ENCODE measurements at places on chromosomes 11 and 22. TPM values are rescaled to one million over a fixed set of nuclear protein-coding genes. Genes with fewer than 3 reads are reported as not detected.

GLYATL1 gene
- total RNA-seq: not detected

OTOG gene
- total RNA-seq: not detected

NTM gene
- not detected for total RNA-seq

PNPLA5 gene
- not detected for total RNA-seq

DNA sequence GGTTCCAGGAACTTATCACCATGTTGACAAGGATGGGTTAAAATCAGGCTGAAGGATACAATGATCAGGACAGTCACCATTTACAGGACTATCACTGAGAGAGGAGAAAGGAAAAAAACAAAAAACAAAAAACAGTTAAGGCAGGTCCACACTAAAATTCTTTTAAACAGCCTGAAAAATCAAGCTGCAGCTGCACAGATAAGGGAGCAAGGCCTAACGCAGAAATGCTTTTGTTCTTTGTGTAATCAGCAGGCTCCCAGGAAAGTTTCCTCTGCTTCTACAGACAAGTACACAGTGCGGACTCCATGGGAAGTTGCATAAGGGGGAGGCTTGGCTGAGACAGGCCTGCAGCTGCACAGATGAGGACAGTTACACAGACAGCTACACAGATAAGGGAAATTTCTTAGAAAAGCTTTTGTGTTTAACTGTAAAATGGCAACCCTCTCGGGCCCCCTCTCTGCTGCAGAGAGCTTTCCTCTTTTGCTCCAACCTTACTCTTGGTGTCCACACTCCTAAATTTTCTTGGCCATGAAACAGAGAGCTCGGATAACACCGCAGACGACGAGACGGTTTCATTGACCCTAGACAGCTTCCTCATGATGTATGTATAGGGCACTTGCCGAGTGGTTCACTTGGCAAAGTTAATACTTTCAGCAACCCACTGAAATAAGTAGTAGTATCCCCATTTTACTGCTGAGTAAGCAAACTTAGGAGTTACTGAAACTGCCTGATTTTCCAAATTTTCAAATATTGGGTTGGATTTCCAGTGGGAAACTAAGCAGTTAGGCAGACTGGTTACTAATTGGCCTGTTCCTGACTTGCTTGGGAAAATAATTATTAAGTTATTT is 45.5 kb downstream of the PIWIL3 start:
- peaks cover 18% of the 10 kb centered on the region for H3K4me1 ChIP-seq
- no peak overlapping the region for H3K27ac ChIP-seq
- no peaks in the 10 kb centered on the region for H3K36me3 ChIP-seq
- H3K27me3 ChIP-seq: no peaks in the 10 kb centered on the region
- no peak overlapping the region for H3K4me3 ChIP-seq
- DNase-seq: no peak

- no peak overlapping the region for H3K4me3 ChIP-seq
- H3K27me3 ChIP-seq: no peaks in the 10 kb centered on the region
- no peak overlapping the region for H3K27ac ChIP-seq
- H3K36me3 ChIP-seq: no peaks in the 10 kb centered on the region
- DNase-seq: no peak
These were observed 625.8 kb upstream of the B3GAT1 start for GRCh38 chr11:135037828-135038227.

ALDH3B1 gene
- total RNA-seq: 24.2 TPM

DNA sequence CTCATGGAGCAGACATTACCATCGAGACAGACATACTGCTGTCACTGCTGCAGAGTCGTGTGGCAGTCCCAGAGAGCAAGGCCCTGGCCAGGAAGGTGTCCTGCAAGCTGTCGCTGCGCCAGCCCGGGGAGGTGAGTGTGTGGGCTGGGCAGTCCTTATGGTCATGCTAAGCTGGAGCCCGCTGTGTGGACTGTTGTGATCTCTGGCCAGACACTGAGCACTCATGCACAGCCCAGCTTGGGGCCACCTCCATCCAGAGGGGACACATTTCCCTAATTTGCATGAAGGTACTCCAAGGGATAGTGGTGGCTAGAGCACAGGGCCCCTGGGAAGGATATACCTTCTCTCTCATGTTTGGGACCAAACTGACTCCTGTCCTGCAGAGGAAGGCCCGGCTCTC is 9.6 kb downstream of the ANKK1 start:
- H3K36me3 ChIP-seq: no peaks in the 10 kb centered on the region
- H3K27ac ChIP-seq: no peak overlapping the region
- DNase-seq: no peak
- H3K4me1 ChIP-seq: no peaks in the 10 kb centered on the region
- no peaks in the 10 kb centered on the region for H3K27me3 ChIP-seq

PTS gene
- 22.1 TPM for total RNA-seq

GRCh38 chr11:8714622-8715225 is 32.1 kb downstream of the RPL27A start:
- no peak overlapping the region for H3K4me3 ChIP-seq
- no peaks in the 10 kb centered on the region for H3K27me3 ChIP-seq
- peaks cover 37% of the 10 kb centered on the region for H3K4me1 ChIP-seq
- no peak for DNase-seq
- H3K36me3 ChIP-seq: peaks cover 14% of the 10 kb centered on the region
- peak overlapping the region; percentile 88 for H3K27ac ChIP-seq

DNA sequence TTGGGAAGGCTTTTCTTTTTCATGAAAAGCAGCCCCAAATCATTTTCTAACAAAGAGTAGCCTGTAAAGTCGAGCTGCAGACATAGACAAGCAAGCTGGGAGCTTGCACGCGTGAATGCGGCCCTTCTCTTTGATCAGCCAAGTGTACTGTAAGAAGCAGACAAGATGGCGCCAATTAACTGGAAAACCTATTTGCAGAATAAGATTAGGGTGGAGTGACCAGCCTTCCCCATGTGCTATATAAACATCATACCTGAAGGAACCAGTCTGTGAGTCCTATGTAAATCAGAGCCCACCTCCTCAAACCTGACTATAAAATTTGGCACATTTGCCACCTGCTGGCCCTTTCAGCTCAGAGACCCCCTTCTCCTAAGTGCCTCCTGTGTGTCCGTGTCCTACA is 982.7 kb downstream of the OPCML start:
- no peak overlapping the region for H3K4me3 ChIP-seq
- no peaks in the 10 kb centered on the region for H3K4me1 ChIP-seq
- DNase-seq: no peak
- H3K36me3 ChIP-seq: no peaks in the 10 kb centered on the region
- H3K27me3 ChIP-seq: no peaks in the 10 kb centered on the region

DNA sequence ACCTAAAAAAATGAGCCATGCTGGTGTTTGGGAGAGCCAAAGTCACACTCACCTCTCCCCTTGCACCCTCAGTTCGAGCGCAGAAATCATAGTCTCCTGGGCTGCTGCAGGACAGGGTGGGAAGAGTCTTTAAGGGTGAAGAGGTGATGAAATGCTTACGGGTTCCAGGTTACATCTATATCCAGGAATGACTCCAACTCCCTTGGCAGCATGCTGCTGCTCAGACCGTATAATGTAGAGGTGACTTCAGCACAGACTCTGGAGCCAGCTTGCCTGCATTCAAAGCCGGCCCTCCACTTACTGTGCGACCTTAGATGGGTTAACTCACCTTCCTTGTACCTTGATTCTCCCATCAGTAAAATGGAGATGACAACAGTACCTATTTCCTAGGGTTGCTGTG is 17.3 kb upstream of the PKNOX2 start:
- no peaks in the 10 kb centered on the region for H3K27me3 ChIP-seq
- no peak for DNase-seq
- H3K4me1 ChIP-seq: no peaks in the 10 kb centered on the region

DNA sequence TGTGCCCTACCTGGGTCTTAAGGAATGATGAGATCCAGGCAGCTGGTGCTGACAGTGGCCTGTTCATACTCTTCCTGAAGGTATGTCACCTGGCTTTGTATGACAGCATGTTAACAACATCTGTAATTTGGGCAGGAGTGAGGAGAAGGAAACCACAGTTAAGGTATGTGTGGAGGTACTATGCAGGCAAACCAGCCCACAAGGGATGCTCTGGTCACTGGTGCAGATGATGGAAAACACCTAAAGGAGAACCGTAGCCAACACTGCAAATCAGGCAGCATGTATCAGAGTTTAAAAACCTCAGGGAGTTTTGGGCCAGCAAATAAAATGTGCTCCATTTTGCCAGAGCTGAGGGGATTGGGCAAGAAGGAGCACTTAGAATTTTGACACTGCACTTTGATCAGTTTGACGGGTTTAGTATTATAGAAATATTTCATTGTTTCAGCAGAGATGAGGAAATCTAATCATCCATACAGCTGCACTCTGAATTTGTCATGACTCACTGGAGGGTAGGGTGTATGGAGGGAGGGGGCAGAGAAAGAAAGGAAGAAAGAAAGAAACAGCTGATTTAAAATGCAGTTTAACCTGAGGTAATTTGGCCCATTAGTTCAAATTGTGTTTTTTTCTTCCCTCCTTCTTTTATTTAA is 260.9 kb downstream of the KIRREL3 start:
- no peak for DNase-seq
- no peaks in the 10 kb centered on the region for H3K4me1 ChIP-seq
- H3K27me3 ChIP-seq: no peaks in the 10 kb centered on the region
- no peaks in the 10 kb centered on the region for H3K36me3 ChIP-seq
- no peak overlapping the region for H3K4me3 ChIP-seq

DNA sequence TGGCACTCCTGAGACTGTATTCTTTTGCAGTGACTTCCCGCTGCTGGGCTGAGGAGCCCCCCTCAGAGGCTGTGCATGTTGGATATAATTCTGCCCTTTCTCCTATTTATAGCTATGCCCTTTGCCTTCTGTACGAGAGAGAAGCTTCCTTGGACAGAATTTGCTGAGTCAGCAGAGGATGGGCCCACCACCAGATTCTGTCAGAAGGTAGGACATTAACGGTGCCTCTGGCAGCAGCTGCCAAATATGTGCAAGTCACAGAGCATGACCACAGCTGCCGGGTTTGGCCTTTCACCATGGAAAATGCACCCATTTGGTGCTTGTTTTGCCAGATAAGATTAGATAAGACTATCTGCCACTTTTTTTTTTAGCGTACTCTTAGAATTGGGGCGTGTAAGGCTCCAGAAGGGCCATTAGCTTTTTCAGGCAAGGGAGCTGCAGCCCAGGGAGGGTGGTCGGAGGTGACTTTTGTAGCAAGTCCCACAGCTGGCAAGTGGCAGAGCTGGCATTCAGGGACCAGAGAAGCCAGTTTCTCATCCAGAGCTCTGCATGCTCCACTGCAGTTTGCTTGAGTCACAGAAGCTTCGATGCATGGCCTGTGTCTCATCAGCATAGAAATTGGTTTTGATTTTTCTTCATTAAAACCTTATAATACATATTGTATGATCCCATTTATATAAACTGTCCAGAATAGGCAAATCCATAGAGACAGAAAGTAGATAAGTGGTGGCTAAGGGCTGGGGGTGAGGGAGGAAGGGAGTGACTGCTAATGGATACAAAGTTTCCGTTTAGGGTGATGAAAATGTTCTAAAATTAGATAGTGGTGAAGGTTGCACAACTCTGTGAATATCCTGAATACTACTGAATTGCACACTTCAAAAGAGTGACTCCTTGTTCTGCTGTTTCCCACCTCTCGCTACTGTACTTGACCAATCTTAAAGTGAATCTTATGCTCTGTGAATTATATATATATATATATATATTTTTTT is 15.8 kb downstream of the UPB1 start:
- no peaks in the 10 kb centered on the region for H3K36me3 ChIP-seq
- H3K4me1 ChIP-seq: peaks cover 18% of the 10 kb centered on the region
- H3K27ac ChIP-seq: no peak overlapping the region
- no peak for DNase-seq
- H3K4me3 ChIP-seq: no peak overlapping the region

C22orf42 gene
- not detected for total RNA-seq

OR5P2 gene
- 1.2 TPM for total RNA-seq

- no peaks in the 10 kb centered on the region for H3K27me3 ChIP-seq
- no peaks in the 10 kb centered on the region for H3K4me1 ChIP-seq
- no peaks in the 10 kb centered on the region for H3K36me3 ChIP-seq
- H3K4me3 ChIP-seq: no peak overlapping the region
- DNase-seq: no peak
These were observed 281.9 kb downstream of the CADM1 start for GRCh38 chr11:115222218-115222862.

DNA sequence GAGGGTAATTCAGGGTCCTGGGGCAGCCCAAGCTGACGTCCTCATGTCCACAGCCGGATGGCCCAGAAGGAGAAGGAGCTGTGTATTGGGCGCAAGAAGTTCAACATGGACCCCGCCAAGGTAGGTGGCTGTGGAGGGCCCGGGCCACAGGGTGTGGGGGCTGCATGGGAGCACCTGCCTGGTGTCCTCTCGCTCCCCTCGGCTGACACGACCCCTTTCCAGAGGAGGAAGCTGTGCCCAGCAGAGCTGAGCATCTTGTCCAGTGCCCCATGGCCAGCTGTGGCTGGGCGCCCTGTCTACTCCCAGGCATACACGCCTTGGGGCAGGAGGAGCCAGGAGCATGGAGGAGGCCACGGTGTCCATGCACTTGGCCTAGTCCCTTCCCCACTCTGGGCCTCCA is 13.6 kb downstream of the CYTH4 start:
- no peak for DNase-seq
- H3K4me1 ChIP-seq: no peaks in the 10 kb centered on the region
- no peaks in the 10 kb centered on the region for H3K27me3 ChIP-seq

GRCh38 chr22:29256606-29257325 is 11.0 kb downstream of the RHBDD3 start:
- H3K27me3 ChIP-seq: no peaks in the 10 kb centered on the region
- no peak overlapping the region for H3K4me3 ChIP-seq
- no peaks in the 10 kb centered on the region for H3K36me3 ChIP-seq
- H3K27ac ChIP-seq: no peak overlapping the region
- no peak for DNase-seq

- no peaks in the 10 kb centered on the region for H3K27me3 ChIP-seq
- H3K4me1 ChIP-seq: no peaks in the 10 kb centered on the region
- H3K36me3 ChIP-seq: no peaks in the 10 kb centered on the region
- no peak for DNase-seq
- no peak overlapping the region for H3K4me3 ChIP-seq
These were observed 52.0 kb upstream of the TSPAN18 start for GRCh38 chr11:44674809-44675208.

GRCh38 chr11:18706330-18707243 is 8.0 kb downstream of the TMEM86A start:
- peaks cover 8% of the 10 kb centered on the region for H3K4me1 ChIP-seq
- peak overlapping the region; percentile 75 for H3K4me3 ChIP-seq
- H3K27ac ChIP-seq: peak overlapping the region; percentile 82
- DNase-seq: peak; percentile 48
- H3K36me3 ChIP-seq: no peaks in the 10 kb centered on the region

GRCh38 chr22:29346659-29347058 is 31.2 kb upstream of the RASL10A start:
- no peaks in the 10 kb centered on the region for H3K4me1 ChIP-seq
- no peaks in the 10 kb centered on the region for H3K27me3 ChIP-seq
- H3K27ac ChIP-seq: no peak overlapping the region
- peaks cover 42% of the 10 kb centered on the region for H3K36me3 ChIP-seq
- no peak for DNase-seq
- no peak overlapping the region for H3K4me3 ChIP-seq
